ENCODE measurements at places on chromosomes 11 and 22.

DNA sequence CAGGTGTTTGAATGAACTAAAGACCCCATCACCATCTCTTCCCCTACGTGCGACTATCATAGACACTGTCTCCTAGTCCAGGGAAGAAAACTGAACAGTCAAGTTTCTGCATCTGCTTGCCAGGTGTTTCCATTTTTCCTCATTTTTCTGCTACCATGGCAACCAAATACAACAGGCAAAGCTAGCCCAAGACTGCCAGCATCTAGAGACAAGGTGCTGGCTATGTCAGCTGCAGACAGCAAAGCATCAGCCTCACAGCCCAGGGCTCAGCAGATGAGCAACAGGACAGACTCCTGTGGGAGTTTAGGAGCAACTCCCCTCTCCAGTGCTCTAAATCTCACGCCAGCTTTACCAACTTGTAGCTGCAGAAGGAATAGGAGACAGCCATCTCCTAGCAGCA lies 124.3 kb downstream of the C11orf58 start:
- no peaks in the 10 kb centered on the region for H3K36me3 ChIP-seq
- H3K4me3 ChIP-seq = no peak overlapping the region
- no peak for DNase-seq
- peak overlapping the region; percentile 31 for H3K27ac ChIP-seq
- no peaks in the 10 kb centered on the region for H3K27me3 ChIP-seq

- no peak overlapping the region for H3K4me3 ChIP-seq
- no peak for DNase-seq
- H3K36me3 ChIP-seq = peaks cover 44% of the 10 kb centered on the region
- H3K4me1 ChIP-seq = peaks cover 34% of the 10 kb centered on the region
Observed at GRCh38 chr11:70278994-70279393, 8.5 kb downstream of the PPFIA1 start.

GRCh38 chr11:119859684-119860083 lies 130.7 kb upstream of the NECTIN1 start:
- H3K4me3 ChIP-seq = no peak overlapping the region
- no peak overlapping the region for H3K27ac ChIP-seq
- peaks cover 45% of the 10 kb centered on the region for H3K27me3 ChIP-seq

DNA sequence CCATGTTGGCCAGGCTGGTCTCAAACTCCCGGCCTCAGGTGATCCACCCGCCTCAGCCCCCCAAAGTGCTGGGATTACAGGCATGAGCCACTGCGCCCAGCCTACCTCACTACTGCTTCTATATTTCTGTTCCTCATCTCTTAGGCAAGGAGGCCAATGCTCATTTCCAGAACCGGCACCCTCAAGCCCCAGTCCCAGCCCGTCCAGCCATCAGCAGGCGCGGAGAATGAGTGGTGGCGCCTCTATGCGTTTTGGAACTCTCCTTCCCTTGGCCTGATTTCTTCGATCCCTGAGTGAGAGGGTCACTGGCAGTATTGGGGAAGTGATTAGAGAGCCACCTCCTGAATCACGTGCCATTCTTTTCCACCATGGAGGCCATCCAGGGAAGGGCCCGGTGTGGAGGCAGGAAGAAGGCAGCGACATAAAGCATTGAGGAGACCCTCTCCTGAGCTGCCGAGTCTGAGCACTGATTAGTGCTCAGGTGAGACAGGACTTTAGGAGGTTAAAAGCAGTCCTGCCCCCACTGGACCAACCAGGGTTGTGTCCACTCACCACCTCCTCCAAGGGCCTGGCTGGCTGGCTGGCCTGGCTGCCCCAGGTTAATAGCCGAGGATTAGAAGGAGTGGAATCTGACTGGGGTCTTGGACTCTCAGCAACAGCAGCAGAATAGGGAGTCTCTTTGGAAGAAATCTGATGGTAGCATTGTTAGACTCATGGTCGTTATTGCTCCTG lies 8.7 kb downstream of the GRIK4 start:
- peaks cover 14% of the 10 kb centered on the region for H3K4me1 ChIP-seq
- DNase-seq = no peak

DNA sequence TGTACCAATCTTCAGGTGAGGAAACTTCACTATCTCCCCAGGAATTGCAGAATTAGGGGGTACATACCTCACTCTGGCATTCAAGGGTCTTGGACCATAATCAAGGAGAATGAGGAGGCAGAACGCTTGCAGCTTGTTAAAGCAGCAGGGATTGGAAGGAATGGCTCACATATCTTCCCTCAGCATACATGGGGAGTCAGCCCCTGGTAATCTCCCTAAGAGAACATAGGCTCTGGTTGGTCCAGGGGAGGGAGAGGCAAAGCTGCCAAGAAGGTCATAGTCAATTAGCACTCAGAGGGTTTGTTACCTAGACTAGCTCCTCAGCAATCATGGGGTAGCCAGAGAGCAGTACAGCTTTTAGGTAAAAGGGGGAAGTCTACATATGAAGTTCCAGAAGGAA lies 256.8 kb downstream of the INSC start:
- no peak overlapping the region for H3K27ac ChIP-seq
- no peak overlapping the region for H3K4me3 ChIP-seq
- H3K4me1 ChIP-seq = no peaks in the 10 kb centered on the region

DNA sequence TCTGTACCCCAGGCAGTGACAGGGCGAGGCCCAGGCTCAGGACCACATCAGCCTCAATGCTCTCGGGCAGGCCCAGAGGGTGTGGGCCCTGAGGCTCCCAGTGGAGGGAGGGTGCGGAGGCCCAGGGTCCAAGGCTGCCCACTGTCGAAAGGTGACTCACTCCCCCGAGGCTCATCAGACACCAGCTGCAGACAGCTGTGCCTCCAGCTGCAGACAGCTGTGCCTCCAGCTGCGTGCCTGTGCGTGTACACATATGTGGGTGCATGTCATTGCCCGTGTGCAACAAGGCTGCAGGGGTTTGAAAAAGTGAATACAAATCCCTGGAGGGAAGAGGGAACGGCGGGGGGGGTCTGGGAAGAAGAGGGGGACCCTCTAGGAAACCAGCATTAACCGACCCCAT lies 134.3 kb downstream of the BRD1 start:
- no peaks in the 10 kb centered on the region for H3K4me1 ChIP-seq
- no peak for DNase-seq
- H3K36me3 ChIP-seq = no peaks in the 10 kb centered on the region

All from left ventricle myocardium inferior (tissue), 1 donor.